Activated CD4-positive, alpha-beta T cell treated with anti-CD3 and anti-CD28 coated beads for 4 hours (primary cell): ENCODE measurements at places on chromosomes 6 and 20.

DNA sequence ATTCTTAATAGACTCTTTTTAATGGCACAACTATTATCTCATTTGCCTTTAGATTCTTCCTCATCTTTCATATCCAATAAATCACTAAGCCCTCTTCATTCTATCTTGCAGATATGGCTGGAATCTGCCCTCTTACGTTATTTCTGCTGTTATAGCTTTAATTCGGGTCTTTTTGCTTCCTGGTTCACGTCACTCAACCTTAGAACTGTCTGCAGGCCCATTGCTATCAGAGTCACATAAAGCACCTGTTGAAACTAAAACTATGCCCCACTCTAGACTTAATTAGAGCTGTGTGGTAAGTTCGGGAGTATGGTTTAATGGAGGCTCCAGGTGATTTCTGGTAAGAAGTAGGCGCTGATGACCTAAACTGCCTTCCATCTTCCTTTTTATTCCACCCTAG, 988 bp downstream of the QRSL1 start:
- DNase-seq: no peak

DNA sequence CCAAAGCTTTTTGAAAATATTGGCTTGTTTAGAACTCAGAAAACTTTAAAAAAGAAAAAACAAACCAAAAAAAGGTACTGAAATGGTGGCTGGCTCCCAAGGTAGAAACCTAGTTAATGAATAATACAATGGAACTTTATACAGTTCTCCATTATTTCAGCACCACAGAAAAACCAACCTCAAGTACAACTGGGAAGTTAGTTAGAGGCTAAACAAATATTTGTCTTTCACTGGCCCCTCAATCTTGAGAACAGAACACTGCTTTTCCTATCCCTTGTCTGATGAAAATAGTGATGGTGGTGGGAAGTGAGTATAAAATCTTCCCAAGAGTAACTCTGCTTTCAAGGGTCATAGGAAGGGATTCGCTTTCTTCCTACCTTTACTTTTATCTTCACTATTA, 126.5 kb downstream of the REV3L start:
- DNase-seq: no peak

- no peak for DNase-seq
Observed at GRCh38 chr6:169774347-169774746, 22.9 kb downstream of the ERMARD start.

GRCh38 chr6:43644940-43645612, at the start of gene RSPH9:
TSS of gene RSPH9 (plus strand) at chr6:43645036. CDS start at chr6:43645099, 63 bp downstream.
- DNase-seq: peak; percentile 65

DNA sequence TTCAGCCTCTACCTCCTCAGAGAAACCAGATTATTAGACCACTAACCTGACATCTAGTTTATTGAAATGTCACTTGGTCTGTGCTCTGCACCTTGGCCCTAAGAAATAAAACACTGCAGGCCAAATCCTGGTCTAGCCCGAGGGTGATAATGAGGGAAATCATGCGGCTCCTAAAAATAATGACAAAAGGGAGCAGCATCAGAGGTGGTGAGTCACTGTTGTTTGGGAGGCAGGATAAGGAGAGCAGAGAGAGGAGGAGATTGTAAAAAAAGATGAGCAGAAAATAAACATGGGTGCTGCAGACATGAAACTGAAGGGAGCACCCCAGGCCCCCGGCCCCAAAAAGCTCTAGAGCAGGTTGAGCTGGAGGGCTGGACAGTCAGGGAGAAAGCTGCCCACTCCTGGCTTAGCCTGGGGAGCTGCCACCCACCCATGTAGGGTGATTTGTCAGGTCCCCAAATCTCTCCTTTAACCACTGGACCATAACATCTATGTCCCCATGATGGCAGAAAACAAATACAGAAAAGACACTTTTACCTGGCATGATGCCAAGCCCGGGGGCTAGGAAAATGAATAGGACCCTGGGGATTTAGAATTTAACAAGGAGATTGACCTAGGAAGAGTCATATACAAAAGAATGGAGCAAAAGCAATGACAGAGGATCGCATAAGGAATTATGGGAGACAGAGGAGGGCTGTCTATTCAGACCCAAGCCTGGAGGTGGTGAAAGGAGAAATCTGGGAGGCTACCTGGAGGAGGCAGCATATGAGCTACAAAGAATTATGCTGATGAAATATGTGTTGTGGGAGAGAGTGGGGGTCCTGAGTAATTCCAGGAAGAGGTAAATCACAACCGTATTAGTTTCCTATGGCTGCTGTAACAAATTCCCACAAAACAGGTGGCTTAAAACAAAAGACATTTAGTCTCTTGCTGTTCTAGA, 103.7 kb downstream of the SNAP25 start:
- DNase-seq: no peak

DNA sequence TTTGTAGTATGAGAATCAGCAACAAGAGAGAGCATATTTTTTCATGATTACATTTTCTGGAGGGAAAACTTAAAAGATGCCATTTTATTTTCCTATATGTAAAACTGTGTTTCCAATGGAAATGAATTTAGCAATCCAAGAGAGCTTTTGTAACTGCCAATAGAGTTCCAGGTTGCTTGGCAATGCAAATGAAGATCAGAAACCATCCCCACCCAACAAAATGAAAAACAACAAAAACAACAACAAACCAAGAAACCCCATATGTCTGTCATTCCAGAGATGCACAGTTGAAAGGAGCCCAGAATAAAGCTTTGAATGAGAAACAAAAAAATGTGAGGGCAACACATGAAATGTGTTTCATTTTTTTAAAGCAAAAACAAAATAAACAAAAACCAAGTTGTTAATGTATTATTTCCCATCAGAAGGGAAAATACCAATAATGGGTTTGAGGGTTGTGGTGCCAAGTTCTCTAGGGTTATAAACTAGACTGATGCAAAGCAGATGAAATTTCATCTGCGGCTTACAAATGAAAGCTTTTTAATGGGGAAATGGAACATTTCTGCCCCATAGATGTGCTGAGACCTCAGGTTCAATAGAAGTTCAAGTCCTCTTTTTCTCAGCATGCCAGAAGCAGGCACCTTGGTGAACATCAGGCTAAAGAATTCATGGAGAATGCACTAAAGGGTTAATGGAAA, 121.5 kb upstream of the MCHR2 start:
- no peak for DNase-seq

GRCh38 chr6:6704103-6705060, 115.9 kb downstream of the LY86 start:
- no peak for DNase-seq

DNA sequence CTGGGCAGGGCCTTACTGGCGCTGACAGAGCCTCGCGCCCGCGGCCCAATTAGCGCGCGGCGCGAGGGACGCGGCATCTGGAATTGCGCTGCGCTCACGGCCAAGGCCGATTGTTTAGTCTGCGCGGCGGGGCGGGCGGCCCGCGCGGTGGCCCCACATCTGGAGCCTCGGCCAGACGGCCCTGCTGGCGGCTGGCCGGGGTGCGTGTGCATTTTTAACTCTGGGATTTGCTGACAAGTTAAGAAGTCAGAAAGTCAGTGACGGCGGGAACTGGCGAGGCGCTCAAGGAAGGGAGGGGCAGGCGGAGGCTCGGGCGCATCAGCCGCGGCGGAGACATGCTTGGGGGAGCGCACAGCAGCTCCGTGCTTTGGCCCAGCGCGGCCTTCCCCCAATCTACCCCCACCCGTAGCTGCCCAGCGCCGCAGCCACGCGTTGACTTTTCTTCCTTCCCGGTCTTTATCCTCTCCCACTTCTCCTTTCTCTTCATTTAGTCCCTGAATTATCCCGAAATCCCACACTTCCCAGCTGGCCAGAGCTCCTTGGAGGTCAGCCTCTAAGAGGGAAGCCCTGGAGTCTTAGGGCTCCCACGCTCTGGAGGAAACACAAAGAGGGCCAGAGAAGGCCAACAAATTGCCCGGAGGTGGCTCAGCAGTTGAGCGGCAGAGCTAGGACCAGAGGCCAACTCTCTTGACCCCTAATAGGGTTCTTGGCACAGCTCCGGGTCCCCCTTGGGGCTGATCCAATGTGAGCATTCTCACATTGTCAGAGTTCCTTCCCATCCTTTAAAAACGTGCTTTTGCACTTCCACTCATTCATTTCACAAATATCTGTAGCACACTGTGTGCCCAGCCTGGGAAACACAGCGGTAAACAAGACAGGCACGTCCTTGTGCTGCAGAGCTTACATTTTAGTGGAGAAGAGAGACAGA, 40.8 kb upstream of the FOXP4 start:
- DNase-seq: no peak

- no peak for DNase-seq
Observed at GRCh38 chr6:63502156-63502555, 70.1 kb upstream of the LOC128125822 start.

DNA sequence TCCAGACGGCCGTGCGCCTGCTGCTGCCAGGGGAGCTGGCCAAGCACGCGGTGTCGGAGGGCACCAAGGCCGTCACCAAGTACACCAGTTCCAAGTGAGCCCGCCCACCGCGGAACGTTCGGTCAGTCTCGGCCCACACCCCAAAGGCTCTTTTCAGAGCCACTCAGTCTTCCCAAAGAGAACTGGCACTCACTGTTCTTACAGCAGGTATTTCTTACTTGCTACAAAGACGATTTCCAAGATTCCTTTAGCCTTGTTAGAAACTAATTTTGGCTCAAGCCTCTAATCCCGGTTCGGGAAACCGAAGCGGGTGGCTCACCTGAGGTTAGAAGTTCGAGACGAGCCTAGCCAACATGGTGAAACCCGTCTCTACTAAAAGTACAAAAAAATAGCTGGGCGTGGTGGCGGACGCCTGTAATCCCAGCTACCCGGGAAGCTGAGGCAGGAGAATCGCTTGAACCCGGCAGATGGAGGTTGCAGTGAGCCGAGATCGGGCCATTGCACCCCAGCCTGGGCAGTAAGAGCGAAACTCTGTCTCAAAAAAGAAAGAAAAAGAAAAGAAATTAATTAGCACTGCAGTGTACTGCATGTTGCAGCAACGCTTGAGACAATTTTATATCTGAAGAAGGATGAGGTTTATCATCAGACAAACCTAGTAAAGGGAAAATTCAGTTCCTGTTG, 73.1 kb downstream of the OR2B2 start:
- DNase-seq: no peak

DNA sequence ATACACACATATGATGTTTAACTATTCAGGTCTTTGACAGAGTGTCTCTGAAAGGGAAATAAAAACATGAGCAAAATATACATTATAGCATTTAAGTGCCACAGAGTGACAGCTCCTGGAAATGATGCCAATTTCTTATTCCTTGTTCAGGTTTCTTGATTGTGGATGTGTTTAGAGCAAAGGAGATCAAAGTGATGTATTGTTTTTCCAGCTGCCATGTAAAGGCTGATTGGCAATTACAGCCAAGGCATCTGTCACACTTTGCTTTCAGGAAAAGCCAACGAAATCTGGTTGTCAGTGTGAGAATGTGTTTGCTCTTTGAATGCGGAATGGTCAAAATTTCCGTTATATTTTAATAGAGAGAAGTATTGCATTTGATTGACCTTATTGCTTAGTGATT, 347.8 kb upstream of the FLRT3 start:
- DNase-seq: no peak

DNA sequence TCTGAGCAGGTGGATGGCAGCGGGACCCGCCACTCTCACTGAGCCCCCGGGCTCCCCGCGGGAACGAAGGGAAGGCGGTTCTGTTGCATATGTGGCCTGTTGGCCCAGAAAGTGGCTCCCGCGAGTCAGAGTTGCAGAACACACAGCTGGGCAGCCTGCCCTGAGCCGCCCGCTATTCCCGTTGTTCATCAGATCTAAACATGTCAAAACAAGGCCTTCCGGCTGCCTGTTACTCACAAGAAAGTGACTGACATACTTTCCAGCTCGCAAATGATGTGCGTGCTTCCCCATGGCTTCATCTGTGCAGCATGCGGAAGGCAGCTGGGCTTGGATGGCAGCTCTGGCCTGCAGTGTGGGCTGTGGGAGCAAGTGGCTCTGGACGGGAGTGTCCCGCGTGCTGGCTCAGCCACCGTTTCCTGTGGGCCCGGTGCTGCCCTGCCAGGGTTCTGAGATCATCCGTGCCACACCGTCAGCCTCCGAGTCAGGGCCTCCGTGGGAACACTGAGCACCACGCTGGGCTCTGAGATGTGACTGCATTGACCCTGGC, 227.3 kb downstream of the ERMARD start:
- DNase-seq: no peak
